ENCODE measurements at places on chromosomes 2 and 18. TPM values are rescaled to one million over a fixed set of nuclear protein-coding genes. Genes with fewer than 3 reads are reported as not detected.
A peak's percentile ranks its signal among the peaks of the same experiment; 100 is the strongest.

Gene SAG
- polyA plus RNA-seq: 0.05 TPM

GRCh38 chr2:122421775-122422174 lies 666.3 kb downstream of the TSN start:
- DNase-seq: no peak

GRCh38 chr2:60496475-60496874 lies 57.0 kb downstream of the BCL11A start:
- no peak for DNase-seq

- no peak for DNase-seq
Observed at GRCh38 chr2:98072442-98072841, 14.5 kb upstream of the VWA3B start.

GRCh38 chr2:112615051-112615450 lies 30.6 kb downstream of the CHCHD5 start:
- DNase-seq: no peak

GRCh38 chr18:3356614-3357013 lies 93.4 kb upstream of the TGIF1 start:
- DNase-seq: no peak

Gene ANKRD29
- polyA plus RNA-seq: 5.7 TPM

Gene PMAIP1
- 40.0 TPM for polyA plus RNA-seq

Gene TGFA
- 0.44 TPM for polyA plus RNA-seq

DNA sequence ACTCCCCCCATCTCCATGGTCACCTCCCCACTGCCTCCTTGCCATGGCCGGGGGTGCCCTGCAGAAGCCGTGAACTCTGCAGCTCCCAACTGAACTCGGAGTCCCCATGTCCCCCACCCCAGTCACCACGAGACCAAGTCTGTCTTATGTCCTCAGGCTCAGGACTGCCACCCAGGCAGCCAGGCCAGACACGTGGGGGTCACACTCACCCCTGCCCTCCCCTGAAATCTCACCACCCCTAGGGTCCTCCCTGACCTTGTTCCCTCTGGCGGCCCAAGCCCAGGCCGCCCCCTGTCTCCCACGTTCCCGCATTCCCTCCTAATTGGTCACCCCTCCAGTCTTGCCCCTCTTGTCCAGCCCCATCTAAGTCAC lies 11.0 kb downstream of the AQP12A start:
- no peak for DNase-seq

Gene TNFAIP6
- 8.9 TPM for polyA plus RNA-seq

GRCh38 chr2:71453404-71454220 lies at the start of gene DYSF:
Gene DYSF (plus strand): TSS chr2:71453561.
- peak; percentile 52 for DNase-seq

Gene ZAP70
- polyA plus RNA-seq: 7.4 TPM

GRCh38 chr2:68030529-68030928 lies 32.3 kb downstream of the C1D start:
- no peak for DNase-seq

GRCh38 chr2:52343706-52344266 lies 1311.9 kb upstream of the NRXN1 start:
- DNase-seq: no peak

Gene GPR17
- 2.5 TPM for polyA plus RNA-seq

Gene GBX2
- not detected for polyA plus RNA-seq

DNA sequence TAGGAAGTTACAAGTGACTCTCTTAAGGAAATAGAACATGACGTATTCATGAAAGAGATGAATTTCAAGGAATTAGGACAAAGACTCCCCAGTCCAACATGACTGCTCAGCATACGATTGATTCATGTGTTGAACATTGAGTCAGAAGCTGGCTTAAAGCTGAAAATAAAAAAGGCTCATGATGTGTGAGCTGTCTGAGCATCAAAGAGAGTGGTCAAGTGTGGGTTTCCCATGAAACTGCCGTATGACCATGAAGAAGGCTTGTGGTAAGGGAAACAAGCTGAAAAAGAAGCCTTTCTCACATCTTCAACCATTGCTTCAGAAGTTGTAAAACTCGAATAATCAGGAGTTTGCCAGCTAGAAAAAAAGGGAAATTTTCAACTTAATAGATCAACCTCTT lies 201.9 kb upstream of the APCDD1 start:
- no peak for DNase-seq

Gene GPAT2
- 3.6 TPM for polyA plus RNA-seq

Gene FIGN
- polyA plus RNA-seq: 5.4 TPM

DNA sequence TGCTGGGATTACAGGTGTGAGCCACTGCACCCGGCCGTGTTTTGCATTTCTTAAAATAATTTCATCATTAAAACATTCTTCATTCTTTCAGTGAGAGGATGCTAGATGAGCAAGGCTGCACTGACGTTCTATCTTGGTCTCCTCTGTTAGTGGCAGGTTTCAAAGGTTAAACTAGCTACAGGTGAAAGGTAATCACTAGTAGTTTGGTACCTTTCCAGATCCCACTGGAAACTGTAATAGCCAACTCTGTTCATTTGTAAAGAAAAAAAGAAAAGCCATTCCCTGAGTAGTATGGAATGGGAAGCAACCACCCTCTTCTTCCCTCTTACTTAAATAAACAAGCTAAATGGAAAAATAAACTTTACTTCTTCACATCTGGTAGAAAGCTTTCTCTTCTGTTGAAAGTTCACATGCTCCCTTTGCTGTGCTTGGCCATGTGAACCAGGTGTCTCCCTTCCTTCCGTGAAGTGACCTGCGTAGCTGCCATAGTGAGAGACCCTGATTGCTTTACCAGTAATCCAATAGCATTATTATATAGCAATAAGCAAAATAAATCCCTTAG lies 94.0 kb downstream of the GREB1L start:
- DNase-seq: no peak

DNA sequence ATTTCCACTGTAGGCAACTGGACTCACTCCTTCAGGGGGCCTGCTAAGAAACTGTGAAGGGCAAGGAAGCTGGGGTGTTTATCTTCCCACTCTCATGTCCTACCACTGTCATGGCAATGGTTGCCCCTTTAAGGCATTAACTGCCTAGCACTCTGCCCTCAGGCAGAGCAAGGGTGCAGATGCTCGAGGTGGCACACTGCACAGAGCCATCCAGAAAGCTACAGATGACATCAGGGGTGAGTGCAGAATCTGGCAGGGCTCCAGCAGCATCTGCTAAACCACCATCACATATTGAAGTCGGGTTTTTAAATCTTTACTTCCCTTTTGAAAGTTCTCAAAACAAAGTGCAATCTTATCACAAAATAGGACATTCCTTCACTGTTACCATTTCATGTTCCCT lies 75.4 kb downstream of the RAPGEF4 start:
- DNase-seq: no peak

Gene MYO1B
- 92.9 TPM for polyA plus RNA-seq

GRCh38 chr18:48992791-48993555 lies 42.2 kb upstream of the SMAD7 start:
- DNase-seq: no peak

Gene ARHGAP25
- 2.9 TPM for polyA plus RNA-seq

Gene C2orf76
- 12.5 TPM for polyA plus RNA-seq

DNA sequence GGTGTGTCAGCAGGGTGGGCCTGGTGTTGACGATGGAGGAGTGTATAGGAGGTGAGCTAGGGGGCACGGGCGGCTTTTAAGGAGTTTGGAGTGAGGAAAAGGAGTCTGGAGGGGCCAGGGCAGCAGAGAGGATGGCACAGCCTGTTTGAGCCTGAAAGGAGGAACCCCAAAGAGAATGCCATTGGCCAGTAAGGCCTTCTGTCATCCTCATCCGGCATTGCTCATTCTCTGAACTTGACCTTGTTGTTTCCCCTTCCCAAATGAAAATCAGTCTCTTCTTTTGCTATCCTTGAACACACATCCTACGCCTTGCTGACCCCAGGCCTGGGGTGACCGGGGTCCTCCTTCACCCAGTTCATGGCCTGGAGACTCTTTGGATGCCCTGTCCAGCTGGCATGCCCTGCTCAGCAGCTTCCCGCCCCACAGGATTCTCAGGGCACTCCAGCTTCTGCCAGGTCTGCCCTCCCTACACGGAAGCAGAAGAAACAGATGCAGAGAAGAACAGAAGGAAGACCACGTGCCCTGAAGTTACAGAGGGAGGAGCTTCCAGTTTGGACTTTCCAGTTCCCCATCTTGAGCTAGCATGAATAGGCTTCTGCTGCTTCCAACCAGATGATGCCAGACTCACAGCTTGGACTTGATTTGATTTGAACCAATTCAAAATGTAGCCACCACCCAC lies 20.5 kb upstream of the KIF3C start:
- peak; percentile 15 for DNase-seq

DNA sequence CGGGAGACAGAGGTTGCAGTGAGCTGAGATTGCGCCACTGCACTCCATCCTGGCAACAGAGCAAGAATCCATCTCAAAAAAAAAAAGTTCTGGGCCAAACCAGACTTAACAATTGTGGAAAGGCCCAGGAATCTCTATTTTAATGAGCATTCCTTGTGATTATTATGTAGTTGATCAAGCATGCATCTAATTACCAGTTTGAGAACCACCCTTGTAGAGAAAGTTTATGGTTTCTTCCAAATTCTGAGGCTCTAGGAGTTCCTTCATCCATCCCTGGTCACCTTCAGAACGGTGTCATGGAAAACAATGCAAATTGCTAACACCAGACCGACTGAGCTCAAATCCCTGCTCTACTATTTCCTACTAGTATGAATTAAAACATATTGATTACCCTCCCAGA lies 246.3 kb upstream of the KLHL29 start:
- no peak for DNase-seq

Gene ACVR1C
- polyA plus RNA-seq: not detected

Gene CDH7
- 0.74 TPM for polyA plus RNA-seq

DNA sequence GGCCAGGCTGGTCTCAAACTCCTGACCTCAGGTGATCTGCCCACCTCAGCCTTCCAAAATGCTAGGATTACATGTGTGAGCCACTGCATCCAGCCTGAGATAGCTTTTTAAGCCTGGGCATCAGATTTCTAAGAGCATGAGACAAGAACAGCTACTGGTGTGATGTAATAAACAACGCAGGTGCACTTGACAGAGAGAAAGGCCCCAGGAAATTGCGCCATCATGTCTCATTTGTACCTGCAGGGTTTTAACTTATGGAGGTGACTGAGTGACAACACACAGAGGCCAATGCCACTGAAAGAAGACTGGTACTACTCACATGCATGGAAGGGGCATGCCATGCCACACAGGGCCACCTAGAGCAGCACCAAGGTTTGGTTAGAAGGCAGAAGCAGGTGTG lies 209.4 kb downstream of the SP3 start:
- no peak for DNase-seq

Gene BMP10
- polyA plus RNA-seq: not detected

GRCh38 chr2:161722547-161723503 lies 98.6 kb downstream of the SLC4A10 start:
- no peak for DNase-seq

DNA sequence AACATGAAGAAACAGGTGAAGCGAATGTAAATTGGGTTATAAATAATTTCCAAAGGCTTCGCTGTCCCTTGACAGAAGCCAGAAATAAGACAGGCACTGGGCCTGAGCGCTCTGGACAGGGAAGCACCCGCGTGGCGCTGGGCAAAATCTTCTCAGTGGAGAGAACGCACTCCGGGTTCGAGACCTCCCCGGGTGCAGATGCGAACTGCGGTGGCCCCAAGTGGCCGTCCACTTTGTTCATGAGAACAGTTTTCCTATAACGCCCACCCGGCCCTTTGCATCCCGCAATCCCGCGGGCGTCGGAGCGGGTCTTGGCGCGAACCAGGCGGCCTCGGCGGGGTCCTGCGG lies 651 bp upstream of the DPYSL5 start:
- no peak for DNase-seq

GRCh38 chr2:21916934-21917522 lies 793.3 kb downstream of the TDRD15 start:
- peak; percentile 35 for DNase-seq

DNA sequence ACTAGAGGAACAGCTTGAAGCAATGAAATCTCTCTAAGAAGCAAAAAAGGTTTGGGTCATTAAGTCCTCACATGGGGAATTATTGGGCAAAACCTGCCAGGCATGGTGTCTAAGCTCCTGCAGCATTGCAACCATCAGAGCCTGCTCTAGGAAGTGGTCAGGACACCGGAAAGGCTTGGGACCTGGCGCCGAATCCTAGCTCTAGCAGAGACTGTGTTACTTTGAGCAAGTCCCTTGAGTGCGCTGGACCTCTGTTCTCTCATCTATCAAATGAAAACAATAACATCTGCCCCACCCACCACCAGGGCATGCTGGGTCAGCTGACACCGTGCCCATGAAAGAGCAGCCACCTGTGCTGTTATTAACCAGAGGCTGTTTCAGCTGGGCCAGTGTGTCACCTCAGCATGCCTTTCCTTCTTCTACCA lies 6.3 kb downstream of the TMEM127 start:
- no peak for DNase-seq

DNA sequence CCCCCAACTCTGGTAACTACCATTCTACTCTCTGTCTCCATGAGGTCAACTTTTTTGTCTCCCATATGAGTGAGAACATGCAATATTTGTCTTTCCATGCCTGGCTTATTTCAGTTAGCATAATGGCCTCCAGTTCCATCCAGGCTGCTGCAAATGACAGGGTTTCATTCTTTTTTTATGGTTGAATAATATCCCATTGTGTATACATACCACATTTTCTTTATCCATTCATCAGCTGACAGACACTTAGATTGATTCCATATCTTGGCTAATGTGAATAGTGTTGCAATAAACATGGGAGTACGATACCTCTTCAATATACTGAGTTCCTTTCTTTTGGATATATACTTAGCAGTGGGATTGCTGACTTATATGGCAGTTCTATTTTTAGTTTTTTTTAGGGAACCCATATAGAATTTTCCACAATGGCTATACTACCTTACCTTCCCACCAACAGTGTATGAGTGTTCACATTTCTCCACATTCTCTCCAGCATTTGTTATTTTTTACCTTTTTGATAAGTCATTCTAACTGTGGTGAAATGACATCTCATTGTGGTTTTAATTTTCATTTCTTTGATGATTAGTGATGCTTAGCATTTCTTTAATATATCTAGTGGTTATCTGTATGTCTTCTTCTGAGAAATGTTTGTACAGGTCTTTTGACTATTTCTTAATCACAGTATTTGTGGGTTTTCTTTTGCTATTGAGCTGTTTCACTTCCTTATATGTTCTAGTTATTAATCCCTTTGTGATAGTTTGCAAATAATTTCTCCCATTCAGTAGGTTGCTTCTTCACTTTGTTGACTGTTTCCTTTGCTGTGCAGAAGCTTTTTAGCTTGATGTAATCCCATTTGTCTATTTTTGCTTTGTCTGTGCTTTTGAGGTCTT lies 112.2 kb downstream of the SRBD1 start:
- DNase-seq: no peak

DNA sequence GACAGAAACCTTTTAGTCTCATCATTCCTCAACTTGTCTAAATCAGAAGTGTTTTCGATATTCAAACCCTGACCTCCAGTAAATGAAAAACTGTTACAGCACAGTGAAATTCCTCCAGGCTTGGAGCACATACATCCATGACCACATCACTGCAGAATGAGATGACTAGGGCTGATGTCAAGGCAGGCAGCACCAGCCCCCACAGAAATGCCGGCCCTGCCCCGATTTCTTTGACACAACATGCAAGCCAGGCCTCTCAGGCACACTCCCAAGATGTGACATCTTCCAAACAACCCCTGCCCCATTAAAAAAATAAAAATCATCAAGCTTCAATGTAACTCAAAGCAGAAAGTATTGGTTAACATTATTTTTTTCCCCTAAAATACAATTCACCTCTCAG lies 103.3 kb downstream of the CTAGE1 start:
- DNase-seq: peak; percentile 51

Measured in muscle of arm (tissue), 14 donors.